ENCODE measurements at places on chromosomes 1 and 21.
A peak's percentile ranks its signal among the peaks of the same experiment; 100 is the strongest.

GRCh38 chr1:64493831-64494230 lies 23.9 kb downstream of the CACHD1 start:
- no peak for DNase-seq

- DNase-seq: no peak
Measured at GRCh38 chr21:42155045-42155855, 63.7 kb upstream of the ABCG1 start.

DNA sequence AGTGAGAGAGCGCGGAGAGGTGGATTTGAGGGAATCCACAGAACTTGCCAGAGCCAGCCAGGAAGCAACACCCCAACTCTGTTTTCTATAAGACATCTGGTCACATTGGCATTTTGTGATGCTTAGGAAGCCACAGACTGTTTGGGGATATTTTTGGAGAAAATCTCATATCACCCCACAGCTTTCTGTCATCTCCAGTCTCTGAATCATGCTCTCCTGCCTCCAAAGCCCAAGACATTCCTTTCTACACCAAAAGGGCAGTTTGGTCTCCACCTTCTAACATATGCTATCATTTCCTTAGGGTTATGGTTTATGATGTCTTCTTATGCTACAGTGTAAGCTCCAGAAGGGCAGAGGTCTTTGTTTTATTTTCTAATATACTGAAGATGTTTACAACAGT lies 14.4 kb upstream of the BCL10 start:
- no peak for DNase-seq

GRCh38 chr1:173499729-173500128 lies 22.6 kb downstream of the PRDX6 start:
- no peak for DNase-seq

- DNase-seq: no peak
Measured at GRCh38 chr1:86852289-86852688, 61.6 kb downstream of the SELENOF start.

DNA sequence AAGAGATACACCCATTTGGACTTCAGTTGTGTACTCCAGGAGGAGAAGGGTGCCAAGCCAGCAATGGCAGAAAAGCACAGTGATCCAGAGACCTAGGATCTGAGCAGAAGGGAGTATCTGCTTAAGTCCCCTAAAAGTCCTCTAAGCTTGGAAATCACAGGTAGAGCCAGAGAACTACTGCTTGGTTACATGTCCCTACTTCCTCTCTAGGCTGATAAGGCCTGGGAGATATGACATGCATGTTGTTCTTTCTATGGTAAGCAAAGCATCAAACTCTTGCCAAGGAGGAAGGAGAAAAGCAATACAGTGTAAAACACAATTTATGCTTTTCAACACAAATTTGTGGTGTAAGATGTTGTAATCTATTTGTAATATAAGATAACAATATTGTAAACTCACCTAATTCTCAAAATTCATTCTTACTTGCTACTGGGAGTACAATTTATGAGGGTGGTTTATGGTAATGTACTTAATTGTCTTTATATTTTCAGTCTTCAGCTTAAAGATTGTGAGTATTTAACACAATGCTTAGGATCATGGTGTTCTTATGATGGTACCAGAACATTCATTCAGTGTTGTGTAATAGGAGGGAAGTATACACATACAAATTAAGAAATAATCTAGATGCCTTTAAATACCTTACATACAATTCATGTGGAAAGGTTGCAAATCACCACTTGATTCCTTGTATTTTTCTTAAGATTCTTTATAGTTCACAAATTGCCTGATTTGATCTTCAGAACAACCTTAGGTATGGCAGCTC lies 49.1 kb upstream of the GNG12 start:
- DNase-seq: no peak

GRCh38 chr1:218166268-218166945 lies 118.7 kb upstream of the RRP15 start:
- DNase-seq: no peak

DNA sequence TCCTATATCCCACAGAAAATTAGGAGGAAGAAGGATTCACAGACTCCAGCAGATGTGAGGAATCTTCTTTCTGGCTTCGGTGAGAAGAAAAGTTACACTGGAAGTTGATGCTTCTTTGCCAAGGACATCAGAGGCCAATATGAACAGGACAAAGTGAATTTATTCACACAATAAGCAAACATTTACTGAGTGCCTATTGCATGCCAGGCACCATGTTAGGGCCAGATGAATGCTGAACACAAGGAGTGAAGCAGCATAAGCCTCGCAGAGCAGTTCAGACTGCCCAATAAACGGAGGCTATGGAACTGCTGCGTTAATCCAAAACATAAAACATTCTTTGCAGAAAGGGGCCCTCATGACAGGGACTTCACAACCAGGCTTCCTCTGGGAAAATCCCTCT lies 114.6 kb downstream of the LMX1A start:
- DNase-seq: no peak

GRCh38 chr1:248847181-248847955 lies 9.3 kb downstream of the ZNF672 start:
- no peak for DNase-seq

DNA sequence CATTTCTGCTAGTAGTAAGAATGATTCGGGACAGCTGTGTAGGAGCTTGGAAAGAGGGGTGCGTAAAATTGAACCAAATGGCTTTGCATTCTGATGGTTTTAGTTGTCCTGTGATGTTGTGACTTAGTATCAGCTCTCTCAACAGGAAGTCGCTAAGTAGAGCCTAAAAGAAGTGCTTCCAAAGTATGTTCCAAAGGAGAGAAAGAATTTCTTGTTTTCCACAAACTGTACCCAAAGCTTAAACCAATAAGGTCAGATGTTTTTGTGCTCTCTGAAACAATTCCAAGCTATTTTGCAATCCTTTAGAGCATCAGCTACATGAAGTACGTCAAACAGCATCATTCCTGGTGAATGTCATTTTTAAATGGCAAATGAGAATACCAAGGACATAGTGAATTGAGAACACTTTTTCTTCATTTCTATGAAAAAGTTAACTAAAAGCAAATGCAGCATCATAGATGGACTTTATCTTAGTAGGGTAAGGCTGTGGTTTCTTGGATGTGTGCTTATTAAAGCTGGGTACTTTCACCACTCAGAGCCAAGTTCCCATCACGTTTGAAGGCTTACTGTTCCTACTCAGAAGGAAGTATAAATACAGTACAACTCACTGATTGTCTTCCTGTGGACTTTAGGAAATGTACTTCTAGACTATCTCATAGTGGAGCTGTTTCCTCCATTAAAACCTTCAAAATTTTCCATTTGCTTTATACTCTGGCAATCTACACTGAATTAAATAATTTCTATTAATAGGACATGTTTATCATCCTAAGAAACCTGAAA lies 148.6 kb downstream of the C1orf21 start:
- DNase-seq: no peak

DNA sequence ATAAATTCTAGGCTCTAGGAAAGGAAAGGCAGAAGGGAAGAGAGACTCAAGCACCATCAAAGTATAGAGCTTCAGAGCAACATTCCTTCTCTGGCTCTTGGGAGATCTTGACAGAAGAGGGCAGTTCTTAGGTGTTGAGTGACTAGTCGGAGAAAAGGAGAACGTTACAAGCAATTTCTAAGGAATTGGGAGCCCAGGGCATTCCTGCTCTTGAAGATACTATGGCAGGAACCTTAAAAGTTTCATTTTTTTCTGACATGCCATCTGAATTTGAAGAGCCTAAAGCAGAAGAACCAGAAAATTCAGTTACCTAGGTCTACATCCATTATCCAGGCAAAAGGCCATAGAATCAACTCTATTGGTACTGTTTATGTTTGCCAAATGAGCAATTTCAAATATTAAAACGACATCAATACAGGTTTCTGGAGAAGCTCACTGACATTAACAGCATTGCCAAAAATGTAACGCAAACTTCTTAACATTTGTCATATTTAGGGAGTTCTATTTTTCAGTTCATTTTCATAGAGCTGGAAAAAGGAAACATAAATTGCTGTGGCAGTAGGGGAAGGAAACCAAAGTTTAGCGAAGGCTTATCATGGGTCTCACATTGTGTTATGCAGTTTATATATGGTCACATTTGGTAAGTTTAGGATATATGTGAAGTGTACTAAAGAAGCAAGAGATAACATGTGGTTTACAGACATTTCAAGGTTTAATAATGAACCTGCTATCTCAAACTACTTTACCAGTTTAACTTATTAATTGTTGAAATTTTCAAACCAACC lies 210.1 kb upstream of the NRIP1 start:
- no peak for DNase-seq

DNA sequence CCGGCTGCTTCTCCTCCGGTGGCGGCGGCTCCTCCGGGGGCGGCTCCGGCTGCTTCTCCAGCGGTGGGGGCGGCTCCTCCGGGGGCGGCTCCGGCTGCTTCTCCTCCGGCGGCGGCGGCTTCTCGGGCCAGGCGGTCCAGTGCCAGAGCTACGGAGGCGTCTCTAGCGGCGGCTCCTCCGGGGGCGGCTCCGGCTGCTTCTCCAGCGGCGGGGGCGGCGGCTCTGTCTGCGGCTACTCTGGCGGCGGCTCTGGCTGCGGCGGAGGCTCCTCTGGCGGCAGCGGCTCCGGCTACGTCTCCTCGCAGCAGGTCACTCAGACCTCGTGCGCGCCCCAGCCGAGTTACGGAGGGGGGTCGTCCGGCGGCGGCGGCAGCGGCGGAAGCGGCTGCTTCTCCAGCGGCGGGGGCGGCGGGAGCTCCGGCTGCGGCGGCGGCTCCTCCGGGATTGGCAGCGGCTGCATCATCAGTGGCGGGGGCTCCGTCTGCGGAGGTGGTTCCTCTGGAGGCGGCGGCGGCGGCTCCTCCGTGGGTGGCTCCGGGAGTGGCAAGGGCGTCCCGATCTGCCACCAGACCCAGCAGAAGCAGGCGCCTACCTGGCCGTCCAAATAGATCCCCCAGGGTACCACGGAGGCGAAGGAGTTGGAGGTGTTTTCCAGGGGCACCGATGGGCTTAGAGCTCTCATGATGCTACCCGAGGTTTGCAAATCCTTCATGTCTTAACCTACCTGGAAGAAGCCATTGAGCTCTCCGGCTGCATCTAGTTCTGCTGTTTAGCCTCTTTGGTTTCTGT lies 2.0 kb downstream of the LORICRIN start:
- DNase-seq: no peak

DNA sequence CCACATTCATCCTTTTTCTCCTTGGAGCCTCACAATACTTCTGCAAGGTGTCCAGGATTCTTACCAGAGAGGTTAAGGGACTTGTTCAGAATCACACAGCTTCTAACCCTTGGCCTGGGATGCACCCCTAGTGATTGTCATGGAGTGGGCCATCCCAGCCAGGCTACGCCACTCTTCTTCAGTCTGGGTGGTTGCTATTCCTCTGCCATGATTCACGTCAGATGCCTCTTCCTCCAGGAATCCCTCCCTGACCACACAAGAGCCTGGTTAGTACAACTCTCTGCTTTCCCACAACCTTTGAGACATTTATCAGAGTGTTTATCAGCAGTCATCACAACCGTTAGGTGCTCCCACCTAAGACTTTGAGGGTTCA lies 121.8 kb downstream of the EPHB2 start:
- no peak for DNase-seq

DNA sequence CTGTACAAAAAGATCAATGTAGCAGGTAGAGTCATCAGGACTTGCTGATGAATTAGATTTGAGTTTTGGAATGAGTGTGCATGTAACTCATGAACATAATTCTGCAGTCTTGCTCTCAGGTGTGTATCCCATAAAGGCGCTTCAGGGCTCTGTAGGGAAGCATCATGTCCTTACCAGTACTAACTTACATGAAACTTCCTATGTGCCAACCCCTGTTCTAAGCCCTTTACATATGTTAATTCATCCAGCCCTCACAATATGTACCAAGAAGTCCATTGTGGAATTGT lies 2.1 kb upstream of the FCRLB start:
- DNase-seq: no peak

- DNase-seq: no peak
Measured at GRCh38 chr1:94821636-94822305, 1.6 kb downstream of the SLC44A3 start.

DNA sequence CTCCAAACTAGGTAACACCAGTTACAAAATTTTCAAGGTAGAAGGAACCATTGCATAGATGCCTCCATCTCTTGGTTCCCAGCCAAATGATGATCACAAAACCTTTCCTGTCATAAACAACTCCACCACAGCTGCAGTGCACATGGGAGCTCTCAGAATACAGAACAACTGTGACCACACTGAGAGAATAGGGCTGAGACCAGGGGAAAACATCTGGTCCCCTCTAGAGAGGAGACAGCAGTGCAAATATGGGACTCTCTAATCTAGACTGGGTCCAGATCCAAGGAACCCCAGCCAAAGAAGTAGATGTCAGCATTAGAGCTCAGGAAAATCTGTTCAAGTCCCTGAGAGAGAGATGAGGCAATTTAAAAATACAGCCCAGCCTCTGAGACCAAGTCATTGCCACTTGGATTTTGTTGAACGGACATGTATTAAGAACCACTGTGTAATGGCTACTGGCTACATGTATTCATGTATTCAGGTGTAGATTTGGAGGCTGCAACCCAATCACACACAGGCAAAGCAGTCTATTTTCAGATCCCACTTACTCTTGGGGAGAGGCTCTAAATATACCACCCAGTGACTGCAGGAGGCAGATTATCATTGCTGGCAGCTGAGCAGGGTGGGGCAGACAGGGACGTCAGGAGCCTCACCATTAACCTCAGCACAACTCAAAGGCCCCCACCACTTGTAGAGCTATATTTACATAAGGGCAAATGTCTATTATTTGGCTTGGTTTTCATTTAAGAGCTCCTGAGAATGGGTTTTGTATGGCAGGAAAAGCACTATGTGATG lies 7.6 kb upstream of the RXRG start:
- no peak for DNase-seq

GRCh38 chr1:21270086-21270689 lies 20.1 kb downstream of the ECE1 start:
- DNase-seq: peak; percentile 53

DNA sequence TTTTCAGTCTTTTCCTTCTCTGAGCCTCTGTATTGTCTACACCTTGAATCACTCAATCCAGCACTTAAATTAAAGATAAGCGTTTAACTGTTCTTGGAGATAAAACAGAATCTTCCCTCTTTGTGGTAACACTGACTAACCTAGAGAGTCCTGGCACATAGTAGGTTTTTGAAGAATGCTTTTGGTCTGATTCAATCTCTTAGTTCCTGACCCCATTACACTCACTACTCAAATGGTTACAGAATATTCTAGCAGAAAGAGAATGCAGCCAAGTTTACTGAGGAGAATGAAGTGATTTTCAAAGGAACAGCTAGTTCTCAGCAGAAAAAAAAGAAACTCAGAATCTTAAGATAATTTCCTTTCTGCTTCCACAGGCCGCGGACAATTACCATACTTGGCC lies 309.2 kb upstream of the PRMT6 start:
- no peak for DNase-seq

- no peak for DNase-seq
Measured at GRCh38 chr1:3471356-3472087, 17.1 kb downstream of the ARHGEF16 start.

GRCh38 chr1:197200272-197200899 lies 53.9 kb upstream of the ASPM start:
- DNase-seq: no peak

DNA sequence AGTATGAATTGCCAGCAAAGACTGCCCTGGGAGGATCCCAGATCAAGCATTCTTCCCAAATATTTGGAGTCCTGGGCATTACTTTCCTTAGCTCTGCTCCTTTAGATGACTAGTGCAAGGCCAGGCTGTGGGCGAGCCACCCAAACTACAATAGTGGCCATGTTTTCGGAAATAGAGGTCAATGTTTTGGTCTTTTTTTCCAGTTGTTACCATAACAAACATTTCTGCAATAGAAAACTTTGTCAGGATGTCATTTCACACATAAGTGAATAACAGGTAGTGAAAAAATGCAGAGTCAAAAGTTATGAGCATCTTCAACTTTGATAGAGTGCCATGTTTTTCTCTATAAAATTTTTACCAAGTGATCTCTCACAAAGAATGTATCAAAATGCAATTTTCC lies 25.2 kb upstream of the OR10J4 start:
- no peak for DNase-seq

- no peak for DNase-seq
Measured at GRCh38 chr21:25733859-25734653, 648 bp downstream of the ATP5PF start.

Measured in stimulated activated CD8-positive, alpha-beta memory T cell treated with anti-CD3 and anti-CD28 coated beads, Interleukin-2, amount 100 ng/mL, for 1 hour (primary cell).